ENCODE measurements at places on chromosomes 16 and 17.

GRCh38 chr17:71636644-71637043 lies 484.2 kb upstream of the SOX9 start:
- no peak for DNase-seq

- no peak for DNase-seq
These were observed 118.2 kb upstream of the KCNJ18 start for GRCh38 chr17:21573961-21574610.

DNA sequence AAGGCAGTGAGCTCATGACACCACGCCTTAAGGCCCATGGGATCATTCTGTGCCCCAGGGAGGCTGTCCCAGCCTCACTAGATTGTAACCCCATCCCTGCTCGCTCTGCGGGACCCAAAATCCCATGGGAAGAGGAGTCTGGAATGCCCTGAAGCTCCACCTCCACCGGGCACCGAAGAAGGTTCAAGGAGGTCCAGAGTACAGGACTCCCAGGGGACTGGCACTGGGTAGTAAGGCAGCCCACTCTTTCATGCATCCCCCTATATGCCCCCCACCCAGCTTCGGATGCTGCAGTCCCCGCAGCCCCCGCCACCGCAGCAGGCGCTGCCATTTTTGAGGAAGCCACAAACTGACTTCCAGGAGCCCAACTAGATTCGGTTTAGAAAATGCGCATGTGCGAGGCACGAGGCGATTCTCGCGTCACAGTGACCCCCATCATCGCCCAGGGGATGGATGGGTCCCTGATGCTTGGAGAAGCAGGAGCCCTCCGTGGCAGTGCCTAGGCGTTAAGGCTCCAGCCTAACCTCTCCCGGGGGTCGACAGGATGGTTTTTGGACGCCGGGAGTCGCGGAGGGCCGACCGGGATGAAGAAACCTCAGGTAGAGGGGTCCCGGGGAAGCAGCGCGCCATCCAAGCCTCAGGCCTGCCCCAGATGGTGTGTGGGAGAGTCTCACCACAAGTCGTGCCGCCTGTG lies 1681.0 kb downstream of the TP53TG3F start:
- no peak for DNase-seq

DNA sequence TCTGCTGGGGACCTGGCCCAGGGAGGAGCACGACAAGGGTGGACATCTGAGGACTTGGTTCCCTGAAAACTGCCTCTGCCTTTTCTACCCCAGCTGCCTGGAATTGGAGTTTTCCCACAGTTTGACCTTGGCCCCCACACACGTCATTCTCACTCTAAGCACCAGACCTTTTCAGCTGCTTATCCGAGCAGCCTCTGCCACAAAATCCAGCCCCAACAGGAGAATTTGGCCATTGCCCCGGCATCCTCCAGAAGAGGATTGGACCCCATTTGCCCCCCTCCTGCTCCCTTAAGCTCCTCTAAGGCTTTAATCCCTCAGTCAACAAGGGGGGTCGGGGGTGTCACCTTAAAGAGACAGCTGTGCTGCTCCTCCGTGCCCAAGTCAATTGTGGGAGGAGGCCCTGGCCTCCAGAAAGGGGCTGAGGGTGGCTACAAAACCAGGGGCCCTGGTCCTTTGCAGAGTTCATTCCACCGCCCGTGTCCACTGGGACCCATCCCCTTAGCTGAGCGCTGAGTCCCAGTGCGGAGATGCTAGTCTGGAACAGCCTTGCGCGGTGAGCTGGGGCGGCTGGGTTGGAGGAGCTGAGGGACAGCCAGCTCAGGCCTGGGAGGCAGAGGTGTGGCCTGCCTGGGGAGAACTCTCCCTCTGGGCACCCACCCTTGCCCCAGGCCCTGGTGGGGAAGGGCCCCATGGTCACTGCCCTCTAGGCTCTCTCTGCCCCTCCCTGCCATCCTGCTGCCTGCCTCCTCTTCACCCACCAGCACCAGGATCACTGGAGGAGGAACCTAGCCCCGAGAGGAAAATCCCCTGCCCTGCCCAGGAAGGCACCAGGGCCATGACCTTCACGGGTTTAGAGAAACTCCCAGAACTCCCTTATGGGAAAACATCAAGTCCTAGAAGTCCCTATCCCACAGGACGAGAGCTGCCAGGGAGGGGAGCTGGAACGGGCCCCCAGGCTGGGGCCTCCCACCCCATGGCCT lies 18.8 kb downstream of the TTYH2 start:
- DNase-seq: no peak

DNA sequence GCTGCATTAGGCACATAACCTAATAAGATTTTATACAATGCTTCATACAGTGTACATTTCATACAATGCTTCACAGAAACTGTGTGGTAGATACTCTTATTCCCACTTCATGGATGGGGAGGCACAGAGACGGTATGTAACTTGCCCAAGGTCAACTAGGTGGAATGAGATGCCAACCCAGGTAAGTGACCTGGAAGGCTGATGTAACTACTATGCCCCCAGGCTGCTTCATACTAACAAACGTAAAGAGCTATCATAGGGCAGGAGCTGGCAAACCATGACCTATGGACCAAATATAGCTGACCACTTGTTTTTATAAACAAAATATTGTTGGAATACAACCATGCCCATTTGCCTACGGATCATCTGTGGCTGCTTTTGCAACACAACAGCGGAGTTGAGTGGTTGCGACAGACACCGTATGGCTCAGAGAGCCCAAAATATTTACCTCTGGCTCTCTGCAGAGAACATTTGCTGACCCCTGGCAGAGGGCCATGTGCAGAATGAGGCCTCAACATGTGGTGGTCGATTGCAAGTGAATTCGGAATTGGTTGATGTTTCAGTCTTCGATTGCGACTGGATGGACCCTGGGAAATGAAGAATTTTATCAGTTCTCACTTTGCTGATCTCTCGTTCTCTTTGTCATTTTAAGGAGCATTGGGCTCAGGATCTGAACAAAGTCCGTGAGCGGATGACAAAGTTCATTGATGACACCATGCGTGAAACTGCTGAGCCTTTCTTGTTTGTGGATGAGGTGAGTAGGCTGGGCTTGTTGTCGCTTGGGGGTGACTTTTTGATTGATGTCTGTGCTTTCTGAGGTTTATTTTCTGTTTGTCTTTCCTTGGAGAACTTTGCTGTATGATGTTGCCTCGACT lies 109.7 kb downstream of the PLCG2 start:
- DNase-seq: no peak

- no peak for DNase-seq
These were observed 139.9 kb upstream of the HLF start for GRCh38 chr17:55124730-55125360.

GRCh38 chr17:45440161-45440778 lies 7.6 kb upstream of the ARHGAP27 start:
- peak; percentile 56 for DNase-seq

All from HuH-7 (cell line).